ENCODE measurements at places on chromosomes 5 and 9.
A peak's percentile ranks its signal among the peaks of the same experiment; 100 is the strongest.

DNA sequence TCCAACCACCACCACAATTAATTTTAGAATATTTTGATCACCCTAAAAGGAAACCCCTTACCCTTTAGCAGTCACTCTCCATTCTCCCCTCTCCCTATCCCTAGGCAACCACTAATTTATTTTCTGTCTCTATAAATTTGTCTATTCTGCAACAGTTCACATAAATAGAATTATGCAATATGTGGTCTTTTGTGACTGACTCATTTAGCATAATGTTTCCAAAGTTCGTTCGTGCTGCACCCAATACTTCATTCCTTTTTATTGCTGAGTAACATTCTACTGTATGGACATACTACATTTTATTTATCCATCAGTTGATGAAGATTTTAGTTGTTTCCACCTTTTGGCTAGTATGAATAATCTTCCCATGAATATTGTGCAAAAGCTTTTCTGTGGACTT, 18.2 kb upstream of the CDC20B start:
- DNase-seq = no peak

DNA sequence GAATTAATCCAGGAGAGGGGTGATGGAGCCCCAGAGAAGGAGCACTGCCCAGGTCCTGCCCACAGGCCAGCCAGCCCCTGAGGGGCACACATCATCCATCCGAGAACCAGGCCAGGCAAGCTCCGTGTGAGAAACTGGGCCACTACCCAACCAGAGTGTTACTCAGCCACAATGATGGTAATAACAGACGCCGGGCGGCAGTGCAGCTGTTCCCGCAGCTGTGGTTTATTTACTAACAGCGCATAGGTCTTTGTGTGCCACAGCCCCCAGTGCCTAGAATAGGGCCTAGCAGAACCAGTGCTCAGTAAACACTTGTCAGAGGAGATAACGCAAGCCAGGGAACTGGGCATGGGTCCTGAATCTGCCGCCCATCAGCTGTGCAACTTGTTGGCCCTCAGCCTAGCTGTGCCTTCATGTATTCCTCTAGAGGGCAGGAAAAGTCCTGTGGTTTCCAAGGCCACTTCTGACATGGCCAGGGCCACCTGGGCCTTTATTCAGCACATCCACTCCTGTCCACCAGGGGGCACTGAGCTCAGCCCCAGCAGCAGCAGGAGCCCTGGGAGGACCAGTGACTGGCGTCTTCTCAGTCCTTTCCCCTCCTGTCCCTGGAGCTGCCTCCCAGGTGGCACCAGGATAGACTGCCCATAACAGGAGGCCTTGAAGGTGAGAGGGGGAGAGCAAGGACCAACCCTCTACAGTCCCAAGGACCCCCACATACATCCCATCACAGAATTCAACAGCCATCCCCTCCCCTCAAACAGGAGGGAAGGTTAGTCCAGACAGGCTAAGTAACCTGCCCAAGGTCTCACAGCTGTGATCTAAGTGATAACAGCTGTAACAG, 2.1 kb downstream of the MXD3 start:
- DNase-seq = peak; percentile 30

- no peak for DNase-seq
These were observed 9.5 kb downstream of the MVB12B start for GRCh38 chr9:126335837-126336735.

DNA sequence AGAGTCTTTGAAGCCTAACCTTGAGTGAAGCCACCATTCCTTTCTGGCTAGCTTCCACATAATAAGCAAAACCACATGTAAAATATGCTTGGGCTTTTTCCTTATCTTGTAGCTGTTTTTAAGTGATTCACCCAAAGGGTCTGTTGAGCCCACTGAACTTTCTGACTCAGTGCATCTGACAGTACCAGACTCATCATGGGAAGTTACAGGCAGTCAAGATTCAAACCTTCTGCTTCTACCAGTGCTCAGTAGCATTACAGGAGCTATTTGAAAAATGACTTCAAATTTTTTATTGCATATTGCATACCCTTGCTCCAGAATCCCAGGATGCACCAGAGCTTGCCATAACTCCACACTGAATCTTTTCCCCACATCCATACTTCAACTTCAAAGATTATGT, 87.5 kb upstream of the PTPRD start:
- DNase-seq = no peak

DNA sequence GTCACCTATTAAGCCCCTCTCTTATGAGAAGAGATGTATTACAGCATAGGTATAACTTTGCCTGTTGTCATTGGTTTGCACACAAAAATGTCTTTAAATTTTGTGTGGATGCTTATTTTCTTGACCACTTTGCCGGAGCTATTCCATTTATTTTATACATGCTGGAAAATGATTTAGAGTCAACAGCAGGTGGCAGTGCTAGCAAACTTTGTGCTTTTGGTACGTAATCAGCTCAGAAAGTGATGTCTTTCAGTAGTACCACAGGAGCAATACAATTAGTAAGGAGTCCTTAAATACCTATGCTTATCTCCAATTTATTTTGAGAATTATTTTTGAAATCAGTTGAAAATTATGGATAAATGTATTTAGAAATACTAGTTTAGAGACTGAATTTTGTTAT, 19.8 kb upstream of the NUDT12 start:
- peak; percentile 68 for DNase-seq

DNA sequence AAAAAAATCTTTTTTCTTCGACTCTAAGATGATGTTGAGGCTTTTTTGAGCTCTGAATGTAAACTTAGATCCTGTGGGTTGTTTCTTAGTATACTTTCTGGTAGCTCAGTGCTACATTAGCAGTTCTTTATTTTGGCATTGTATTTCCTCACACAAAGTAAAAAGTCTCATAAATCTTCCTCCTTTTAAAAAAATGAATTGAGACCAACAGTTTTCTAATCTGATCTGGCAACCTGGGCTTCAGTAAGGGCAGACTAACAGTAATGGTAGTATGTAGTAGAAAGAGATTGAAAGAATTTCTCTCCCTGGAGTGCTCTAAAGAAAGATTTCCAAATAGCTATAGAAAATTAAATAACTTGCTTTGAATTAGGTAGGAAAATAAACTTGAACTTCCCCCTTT, 31.4 kb downstream of the ZCCHC7 start:
- no peak for DNase-seq

DNA sequence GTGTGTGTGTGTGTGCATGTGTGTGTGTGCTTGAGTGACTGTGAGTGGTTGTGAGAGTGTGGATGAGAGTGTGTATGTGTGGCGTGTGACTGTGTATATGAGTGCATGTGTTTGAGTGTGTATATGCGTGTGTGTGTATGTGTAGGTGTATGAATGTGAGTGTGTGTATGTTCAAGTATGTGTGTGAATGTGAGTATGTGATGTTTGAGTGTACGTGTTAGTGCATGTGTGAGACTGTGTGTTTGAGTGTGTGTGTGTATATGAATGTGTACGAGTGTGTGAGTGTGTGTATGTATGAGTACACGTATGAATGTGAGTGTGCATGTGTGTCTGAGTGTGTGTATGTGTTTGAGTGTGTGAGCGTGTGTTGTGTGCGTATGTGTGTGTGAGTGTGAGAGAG, 47.8 kb downstream of the KCNIP1 start:
- DNase-seq = no peak

DNA sequence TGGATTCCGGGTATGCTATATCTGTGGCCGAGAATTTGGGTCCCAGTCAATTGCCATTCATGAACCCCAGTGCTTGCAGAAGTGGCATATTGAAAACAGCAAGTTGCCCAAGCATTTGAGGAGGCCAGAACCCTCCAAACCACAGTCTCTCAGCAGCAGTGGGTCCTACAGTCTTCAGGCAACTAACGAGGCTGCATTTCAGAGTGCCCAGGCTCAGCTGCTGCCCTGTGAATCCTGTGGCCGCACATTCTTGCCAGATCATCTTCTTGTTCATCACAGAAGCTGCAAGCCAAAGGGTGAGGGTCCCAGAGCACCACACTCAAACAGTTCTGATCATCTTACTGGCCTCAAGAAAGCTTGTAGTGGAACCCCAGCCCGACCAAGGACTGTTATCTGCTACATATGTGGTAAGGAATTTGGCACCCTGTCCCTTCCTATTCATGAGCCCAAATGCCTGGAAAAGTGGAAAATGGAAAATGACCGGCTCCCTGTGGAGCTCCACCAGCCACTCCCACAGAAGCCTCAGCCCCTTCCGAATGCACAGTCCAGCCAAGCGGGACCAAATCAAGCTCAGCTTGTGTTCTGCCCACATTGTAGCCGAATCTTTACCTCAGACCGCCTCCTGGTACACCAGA, 23.0 kb downstream of the ZNF474 start:
- no peak for DNase-seq

- DNase-seq = no peak
These were observed 88.4 kb upstream of the FST start for GRCh38 chr5:53392073-53392472.

GRCh38 chr9:33452828-33453271, 5.5 kb upstream of the AQP3 start:
- peak; percentile 85 for DNase-seq

DNA sequence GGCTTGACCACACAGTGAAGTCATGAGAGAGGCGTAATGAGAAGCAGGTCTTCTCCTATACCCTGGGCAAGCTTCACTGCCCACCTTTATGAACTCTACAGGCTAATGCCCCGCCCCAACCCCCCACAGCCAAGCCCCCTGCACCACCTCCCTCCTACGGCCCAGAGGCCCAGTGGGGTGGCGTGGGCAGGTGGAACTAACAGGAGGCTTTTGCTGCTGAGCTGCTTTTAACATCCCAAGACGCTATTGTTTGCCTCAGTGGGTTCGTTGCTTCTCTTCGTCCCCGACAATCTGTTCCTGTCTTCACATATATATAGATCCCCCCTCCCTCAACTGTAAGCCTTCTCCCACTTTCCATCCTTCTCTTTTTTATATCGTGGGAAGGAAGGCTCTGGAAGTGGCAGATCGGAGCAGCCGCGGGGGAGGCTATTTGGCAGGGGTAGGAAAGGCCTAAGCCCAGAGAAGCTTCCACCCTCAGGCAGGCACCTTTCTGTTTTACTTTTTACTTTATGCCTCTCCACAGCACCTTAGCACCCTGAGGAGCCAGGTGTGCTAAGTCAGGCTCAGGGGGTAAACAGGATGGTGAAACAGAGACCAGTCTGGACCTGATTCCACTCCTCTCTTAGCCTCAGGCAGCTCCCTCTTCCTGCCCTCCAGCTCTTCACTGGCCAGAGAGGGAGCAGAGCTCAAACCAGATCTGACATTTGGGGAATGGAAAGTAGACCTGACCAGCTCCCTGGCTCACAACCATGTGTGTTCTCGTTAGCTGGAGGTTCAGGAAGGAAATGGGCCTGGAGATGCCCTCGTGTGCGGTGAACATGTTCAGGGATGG, 26.5 kb downstream of the CD74 start:
- DNase-seq = no peak

DNA sequence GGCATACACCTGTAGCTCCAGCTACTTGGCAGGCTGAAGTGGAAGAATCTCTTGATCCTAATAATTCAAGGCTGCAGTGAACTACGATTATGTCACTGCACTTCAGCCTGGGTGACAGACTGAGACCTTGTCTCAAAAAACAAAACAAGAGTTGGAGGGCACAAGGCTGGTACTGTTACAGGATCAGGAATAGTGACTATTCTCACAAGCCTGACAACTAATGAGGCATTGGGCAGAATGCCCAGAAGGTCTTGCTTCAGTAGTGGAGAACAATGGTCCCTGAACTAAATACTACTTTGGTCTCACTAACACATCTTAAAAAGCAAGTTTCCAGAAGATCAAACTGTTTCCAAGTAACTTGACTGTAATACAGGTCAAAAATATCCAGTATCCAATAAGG, 182.9 kb upstream of the RFX3 start:
- no peak for DNase-seq

- DNase-seq = peak; percentile 31
These were observed 48.4 kb downstream of the NDFIP1 start for GRCh38 chr5:142156839-142157463.

DNA sequence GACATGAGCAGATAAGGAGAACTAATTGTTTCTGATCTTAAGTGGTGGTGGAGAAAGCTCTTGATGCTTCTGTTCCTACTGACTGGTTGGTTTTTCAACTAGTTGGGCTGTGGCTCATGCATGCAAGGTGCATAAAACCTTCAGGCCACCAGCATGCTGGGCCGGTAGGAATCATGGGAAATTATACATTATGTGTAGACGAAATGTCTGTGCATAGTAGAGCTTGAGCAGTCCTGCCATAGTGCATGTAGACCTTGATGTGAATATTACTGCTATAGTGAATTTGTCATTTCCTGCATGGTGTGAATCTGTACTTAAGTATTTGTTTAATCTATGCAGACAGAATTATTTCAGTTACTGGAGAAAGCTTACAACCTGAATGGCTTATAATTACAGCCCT, 433.6 kb upstream of the ADAMTSL1 start:
- no peak for DNase-seq

All from Kasumi-1 (cell line).